Aorta (tissue), 5 donors: ENCODE measurements at places on chromosomes 5 and 9. TPM values are rescaled to one million over a fixed set of nuclear protein-coding genes. Genes with fewer than 3 reads are reported as not detected.

- no peak for DNase-seq
Observed at GRCh38 chr5:75192804-75193203, 43.9 kb downstream of the ANKRD31 start.

- DNase-seq: no peak
Observed at GRCh38 chr5:159850160-159850559, 66.1 kb upstream of the ADRA1B start.

- no peak for DNase-seq
Observed at GRCh38 chr9:81052846-81053245, 636.5 kb downstream of the TLE1 start.

GRCh38 chr9:9919174-9919775, 693.5 kb downstream of the PTPRD start:
- no peak for DNase-seq

INSYN2B gene
- total RNA-seq: 0.10 TPM
